ENCODE measurements at places on chromosomes 7 and 10.

DNA sequence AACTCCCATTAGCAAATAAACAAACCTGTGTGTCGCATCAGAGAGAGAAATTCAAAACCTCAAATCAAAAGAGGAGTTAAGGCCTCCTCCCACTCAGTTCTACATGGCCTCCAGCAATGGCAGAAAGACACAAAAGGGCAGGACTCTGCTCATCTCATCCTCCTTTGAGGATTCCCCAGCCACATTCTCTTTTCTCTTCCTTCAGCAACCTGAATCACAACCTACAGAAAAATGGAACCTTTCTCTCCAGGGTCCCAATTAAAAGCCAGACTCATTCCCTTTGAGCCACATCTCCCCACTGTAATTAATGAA, 7.9 kb downstream of the OSBPL3 start:
- no peak for DNase-seq

DNA sequence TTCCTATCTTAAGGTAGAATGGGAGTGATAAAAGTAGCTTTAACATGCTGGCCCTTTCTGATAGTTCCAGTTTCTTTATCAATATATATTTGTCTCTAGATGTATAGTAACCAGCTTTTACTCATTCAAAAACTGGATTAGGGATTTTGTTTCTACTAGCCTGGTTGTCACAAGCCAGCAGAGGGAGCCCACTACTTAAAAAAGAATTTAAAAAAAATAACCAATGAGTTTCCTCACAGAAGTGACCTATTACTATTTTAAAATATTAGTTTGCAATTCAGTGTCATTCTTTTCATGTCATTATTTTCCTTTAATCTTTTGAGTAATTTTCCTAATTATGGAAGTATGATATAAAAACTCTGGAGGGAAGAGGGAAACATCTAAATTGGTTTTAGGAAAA, 142.1 kb downstream of the PHTF2 start:
- no peak for DNase-seq

GRCh38 chr10:13831711-13832141, 245.0 kb downstream of the PRPF18 start:
- DNase-seq, result no peak

- DNase-seq, result no peak
Observed at GRCh38 chr10:45000138-45000751, 478 bp upstream of the ZNF22 start.

GRCh38 chr7:105776068-105776790, 100.2 kb downstream of the ATXN7L1 start:
- DNase-seq, result no peak
